ENCODE measurements at places on chromosomes 13 and 19.

DNA sequence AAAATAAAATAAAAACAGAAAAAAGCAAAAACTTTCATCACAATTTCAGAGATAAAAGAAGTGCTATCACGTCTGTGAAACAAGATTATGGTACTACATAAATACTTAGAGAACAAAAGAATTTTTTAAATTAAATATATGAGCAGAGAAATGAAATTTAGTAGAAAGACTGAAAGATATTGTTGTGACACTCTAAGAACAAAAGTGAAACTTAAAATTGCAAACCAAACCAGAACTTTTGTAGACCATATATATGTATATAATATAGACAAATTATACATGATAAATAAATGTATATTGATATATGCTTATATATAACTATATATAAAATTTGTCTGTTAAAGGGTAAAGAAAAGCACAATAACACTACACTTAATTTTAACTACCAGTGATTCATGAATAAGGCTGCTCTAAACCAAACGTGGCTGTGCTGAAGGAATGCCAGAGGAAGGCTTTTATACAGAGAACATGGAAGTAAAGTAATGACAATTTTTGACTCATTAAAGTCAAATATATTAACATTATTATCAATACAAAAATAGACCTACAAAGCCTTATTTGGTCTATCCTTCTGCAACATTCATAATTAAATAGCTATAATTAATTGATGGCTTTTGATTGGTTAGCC lies 1516.7 kb upstream of the PCDH20 start:
- DNase-seq, result no peak

GRCh38 chr13:113117335-113117872 lies 5.2 kb upstream of the F10 start:
- peak; percentile 79 for DNase-seq

GRCh38 chr13:108779308-108779707 lies 149.9 kb downstream of the MYO16 start:
- no peak for DNase-seq

DNA sequence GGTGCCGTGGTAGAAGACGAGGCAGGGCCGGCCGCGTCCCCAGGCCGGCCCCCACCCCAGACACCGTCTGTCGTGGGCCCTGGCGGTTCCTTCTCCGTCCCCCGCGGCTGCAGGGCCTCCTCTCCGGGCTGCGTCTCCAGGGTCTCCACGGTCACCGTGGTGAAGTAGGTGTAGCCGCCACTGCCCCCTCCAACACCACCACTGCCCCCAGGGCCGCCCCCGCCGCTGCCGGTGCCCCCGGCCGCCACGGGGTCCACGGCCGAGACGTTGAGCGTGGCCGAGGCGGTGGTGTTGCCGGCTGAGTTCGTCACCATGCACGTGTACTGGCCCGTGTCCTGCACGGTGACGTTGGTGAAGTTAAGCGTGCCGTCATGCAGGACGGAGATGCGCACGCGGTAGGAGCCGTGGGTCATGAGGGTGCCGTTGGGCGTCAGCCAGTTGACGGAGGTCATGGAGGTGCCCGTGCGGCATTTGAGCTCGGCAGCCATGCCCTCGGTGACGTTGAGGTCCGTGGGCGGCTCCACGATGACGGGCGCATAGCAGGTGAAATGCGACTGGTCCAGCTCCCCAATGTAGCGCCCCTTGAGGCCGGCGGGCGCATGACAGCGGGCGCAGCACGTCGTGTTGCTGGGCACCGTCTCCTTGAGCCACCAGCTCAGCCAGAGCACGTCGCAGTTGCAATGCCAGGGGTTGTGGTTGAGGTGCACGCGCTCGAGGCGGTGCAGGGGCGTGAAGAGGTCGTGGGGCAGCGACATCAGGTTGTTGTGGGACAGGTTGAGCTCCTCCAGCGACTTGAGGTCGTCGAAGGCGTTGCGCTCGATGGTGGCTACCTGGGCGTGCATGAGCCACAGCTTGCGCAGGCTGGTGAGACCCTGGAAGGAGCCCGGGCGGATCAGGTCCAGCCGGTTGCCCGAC lies 4.6 kb upstream of the ASPDH start:
- DNase-seq, result no peak

DNA sequence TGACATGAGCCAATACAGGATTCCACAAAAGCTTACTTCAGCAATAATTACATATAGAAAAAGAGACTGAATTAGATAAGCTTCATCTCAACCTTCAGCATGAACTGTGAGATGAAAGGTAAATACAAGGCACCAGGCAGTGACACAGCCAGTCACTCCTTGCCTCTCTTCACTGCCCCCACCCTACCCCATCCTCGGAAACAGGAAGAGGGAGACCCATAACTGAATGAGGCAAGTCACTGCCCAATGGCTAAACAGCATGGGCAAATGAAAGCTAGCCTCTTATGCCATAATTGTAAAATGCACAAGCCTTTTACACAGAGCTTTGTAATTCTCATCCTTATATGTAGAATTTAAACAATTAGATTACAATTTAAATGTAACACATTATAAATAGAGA lies 1.7 kb downstream of the ZNF160 start:
- DNase-seq, result no peak

Data from mesenteric fat pad (tissue), 1 donor.